ENCODE measurements at places on chromosomes 7 and 10.

DNA sequence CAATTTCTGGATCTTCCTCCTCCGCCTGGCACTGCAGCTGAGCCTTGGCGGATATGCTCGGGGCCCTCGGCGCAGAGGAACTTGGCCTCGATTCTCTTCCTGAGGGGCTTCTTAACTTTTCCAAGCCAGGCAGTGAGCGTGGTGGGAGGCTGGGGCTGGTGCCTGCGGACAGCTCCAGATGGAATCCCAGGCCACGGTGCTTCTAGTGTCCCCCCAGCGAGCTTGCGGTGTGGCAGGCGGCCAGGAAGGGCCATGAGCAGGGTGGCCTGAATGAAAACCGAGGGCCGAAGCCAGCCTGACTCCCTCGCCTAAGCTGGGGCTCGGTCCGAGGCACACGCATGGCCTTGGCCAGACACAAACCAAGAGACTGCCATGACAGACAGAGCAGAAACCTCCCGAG, 31.3 kb downstream of the RCC1L start:
- DNase-seq: no peak

- DNase-seq: no peak
These were observed 198.4 kb downstream of the DIP2C start for GRCh38 chr10:490891-491571.

DNA sequence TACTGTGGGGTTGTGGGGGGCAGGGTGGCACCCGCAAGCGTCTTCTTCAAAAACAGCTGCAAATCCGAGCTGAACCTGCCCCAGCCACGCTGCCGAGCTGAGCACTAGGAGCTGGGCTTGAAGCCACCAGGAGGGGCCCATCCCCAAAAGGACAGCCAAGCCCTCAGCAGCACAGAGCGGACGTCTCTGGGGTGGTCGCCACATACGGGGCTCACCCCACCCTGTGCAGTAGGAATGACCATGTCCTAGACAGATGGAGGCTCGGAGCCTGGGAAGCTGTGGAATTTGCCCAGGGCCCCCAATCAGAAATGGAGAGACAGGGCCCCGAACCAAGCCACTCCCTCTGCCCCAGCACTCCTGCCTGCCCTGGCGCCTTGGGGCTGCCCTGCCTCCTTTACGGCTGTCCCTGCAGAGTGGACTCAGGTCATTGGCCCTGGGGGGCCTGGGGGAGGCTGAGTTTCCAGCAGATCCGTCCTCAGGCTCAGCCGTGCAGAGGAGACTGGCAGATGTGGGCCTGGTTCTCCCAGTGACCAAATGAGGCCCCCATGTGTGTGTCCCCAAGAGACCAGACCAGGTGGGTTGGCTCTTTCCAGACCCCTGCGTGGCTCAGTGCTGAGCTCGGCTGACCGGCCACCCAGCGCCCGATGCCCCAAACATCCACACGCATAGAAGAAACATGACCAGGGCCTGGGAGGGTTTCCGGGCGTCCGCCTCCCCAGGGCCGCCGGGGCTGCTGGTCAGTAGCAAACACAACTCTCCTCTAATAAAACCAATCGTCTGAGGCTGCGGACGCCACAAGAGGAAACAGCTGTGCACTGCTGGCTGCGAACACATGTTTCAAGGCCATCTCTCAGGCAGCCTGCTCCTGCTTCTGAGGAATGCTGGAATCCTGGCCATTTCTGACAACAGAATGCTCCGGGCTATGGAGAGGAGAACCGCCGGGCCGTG, 54.9 kb downstream of the PDGFA start:
- no peak for DNase-seq

DNA sequence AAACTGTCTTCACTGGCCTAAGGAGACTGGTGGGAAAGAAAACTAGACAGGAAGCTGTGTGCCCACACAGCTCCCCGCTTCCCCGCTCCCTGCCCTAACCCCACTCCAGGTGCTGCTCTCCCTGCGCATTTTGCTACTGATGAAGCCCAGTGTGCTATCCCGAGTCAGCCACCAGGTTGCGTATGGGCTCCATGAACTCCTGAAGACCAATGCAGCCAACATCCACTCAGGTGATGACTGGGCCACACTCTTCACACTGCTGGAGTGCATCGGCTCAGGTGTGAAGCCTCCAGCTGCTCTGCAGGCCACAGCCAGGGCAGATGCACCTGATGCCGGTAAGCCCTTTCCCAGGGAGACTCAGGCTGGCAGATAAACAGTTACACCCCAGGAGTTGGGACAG, 20.3 kb upstream of the NFKB2 start:
- no peak for DNase-seq

GRCh38 chr7:107501593-107501992, 31.7 kb downstream of the GPR22 start:
- no peak for DNase-seq

GRCh38 chr10:11150879-11151415, 133.3 kb downstream of the CELF2 start:
- no peak for DNase-seq

DNA sequence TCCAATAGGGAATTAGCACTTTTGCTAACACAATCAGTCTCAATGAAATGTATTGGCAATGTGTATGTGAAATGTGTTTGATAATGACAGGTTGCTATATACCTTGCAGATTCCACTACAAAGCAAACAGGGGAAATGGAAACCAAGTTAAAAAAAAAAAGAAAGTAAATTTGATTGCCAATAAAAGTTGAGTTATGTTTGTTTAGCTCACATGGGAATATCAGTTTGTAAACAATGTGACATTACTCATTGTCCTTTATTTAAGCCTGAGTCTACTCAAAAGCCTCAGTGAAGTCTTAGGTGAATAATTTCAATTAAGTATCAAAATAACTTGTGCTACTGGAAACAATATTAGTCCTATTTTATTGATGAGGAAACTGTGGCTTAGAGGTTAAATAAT, 285.2 kb downstream of the CACNA2D1 start:
- no peak for DNase-seq

DNA sequence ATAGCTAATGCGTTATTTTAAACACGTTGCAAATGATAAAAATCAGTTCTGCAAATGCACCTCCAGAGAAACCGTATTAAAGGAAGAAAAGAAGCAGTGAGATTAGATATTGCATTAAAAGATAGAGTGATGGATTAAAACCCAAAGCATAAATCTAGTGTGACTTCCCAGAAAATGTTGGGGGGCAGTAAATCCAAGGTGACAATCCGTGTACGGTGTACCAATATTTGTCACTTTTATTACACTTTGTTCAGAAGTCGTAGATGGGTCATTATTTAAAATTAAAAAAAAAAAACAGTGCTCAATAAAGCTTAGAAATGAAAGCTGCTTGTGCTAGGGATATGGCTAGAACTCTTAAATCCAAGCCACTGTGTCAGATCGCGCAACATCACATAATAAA, 106.4 kb downstream of the TMEM130 start:
- DNase-seq: no peak

GRCh38 chr7:92242972-92243371, 2.7 kb downstream of the KRIT1 start:
- no peak for DNase-seq

- no peak for DNase-seq
These were observed 91.9 kb upstream of the PRKCQ start for GRCh38 chr10:6671976-6672375.

DNA sequence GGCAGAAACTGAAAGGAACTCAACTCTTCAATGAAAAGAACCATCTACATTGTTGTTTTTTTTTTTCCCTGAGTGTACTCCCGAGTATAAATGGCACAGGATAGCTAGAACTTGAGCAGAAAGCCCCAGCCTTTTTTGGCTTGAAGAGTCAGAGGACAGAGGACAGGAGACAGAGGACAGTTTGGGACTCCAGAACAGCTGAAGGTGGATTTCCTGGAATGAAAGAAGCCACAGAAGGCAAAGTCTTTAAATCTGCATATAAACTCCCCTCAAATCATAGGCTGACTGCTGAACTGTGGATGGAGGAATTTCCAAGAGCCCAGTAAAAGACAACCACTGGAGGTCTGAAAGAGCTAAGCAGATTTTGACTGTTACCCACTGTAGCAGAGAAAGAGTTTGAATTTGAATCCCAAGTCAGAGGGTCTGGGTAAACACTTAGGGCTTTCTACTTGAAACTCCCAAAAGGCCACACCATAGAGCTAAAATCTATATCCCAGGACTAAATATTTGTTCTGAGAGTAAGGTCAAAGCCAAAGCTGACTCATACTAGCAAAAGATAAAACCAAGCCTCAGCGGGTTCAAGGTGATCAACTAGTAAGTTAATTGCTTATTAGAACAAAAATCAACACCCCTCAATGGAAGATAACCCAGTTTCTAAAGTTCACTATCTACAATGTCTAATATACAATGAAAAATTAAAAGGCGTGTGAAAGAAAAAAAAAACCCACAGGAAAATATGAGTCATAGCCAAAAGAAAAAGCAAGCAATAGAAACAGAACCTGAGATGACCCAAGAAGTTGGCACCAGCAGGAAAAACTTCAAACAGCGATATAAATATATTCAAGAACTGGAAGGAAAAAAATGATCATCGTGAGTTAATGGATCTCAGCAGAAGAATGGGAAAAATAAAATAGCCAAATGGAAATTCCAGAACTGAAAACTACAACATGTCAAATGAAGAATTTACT, 1.8 kb upstream of the OPN1SW start:
- DNase-seq: no peak

DNA sequence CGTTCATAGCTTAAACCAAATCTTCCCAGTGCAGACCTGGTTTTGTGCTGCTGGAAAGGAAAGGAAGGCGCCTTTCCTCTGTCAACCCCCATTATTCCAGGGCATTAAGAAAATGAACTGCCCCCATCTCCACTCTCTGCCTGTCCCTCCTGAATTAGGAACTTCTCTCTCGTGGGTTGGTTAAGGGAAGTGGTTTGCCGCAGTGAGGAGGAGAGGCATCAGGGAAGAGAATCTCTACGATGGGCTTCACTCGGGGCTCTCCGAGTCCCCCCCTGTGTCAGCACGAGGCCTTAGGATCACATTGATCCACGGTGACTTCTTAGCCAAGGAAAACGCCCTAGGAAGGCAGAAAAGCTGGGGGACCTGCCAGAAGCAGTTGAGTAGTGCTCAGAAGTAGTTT, 53.9 kb upstream of the LYZL2 start:
- no peak for DNase-seq

GRCh38 chr7:97623333-97623732, 108.6 kb upstream of the TAC1 start:
- DNase-seq: no peak

DNA sequence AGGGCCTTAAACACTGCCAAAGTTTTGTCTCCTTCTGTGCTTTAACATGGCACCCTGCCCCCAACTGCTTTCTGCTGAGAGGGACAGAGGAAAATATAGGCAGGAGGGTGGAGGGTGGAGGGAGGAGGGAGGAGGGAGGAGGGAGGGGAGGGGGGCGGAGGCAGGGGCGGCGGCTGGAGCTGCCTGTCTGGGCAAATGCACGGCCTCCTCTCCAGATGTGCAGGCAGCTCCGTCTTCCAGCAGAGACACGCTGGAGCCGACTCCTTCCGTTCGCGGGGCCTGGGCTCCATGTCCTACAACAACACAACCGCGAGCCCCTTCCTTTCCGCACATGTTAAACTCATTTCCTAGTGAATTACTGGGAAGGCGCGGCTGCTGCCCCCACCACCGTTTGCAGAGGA, 14.2 kb downstream of the EBF3 start:
- no peak for DNase-seq

DNA sequence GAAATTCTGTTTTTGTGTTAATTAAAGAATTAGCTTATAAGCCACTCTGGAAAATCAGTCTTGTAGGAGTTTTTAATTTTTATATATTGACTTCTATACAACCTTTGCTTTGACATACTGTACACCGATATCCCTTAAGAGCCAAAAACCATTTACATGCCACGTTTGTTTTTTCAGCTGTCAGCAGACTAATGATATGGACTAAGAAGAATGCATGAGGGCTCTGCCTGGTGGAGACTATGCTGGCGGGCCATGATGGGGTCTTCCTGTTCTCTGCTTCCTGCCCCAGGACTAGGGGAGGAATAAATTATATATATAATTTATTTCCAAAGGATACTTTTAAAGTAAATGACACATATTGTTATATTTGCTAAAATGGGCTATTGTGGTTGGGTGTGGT, 96.3 kb downstream of the CDK14 start:
- no peak for DNase-seq

DNA sequence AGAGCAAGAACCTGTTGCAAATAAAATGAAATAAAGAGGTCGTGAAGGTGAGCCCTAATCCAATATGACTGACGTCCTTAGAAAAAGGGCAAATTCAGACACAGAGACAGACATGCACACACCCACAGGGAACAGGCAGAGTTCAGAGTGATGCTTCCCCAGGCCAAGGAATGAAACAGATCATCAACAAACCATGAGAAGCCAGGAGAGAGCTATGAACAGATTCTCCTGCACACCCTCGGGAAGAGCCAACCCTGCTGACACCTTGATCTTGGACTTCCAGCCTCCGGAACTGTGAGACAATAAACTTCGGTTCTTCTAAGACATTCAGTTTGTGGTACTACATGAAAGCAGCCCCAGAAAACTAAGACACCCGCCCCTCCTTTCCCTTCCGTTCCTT, 290.4 kb upstream of the KLF6 start:
- DNase-seq: no peak

GRCh38 chr10:79429751-79430150, 15.7 kb downstream of the ZCCHC24 start:
- DNase-seq: no peak

DNA sequence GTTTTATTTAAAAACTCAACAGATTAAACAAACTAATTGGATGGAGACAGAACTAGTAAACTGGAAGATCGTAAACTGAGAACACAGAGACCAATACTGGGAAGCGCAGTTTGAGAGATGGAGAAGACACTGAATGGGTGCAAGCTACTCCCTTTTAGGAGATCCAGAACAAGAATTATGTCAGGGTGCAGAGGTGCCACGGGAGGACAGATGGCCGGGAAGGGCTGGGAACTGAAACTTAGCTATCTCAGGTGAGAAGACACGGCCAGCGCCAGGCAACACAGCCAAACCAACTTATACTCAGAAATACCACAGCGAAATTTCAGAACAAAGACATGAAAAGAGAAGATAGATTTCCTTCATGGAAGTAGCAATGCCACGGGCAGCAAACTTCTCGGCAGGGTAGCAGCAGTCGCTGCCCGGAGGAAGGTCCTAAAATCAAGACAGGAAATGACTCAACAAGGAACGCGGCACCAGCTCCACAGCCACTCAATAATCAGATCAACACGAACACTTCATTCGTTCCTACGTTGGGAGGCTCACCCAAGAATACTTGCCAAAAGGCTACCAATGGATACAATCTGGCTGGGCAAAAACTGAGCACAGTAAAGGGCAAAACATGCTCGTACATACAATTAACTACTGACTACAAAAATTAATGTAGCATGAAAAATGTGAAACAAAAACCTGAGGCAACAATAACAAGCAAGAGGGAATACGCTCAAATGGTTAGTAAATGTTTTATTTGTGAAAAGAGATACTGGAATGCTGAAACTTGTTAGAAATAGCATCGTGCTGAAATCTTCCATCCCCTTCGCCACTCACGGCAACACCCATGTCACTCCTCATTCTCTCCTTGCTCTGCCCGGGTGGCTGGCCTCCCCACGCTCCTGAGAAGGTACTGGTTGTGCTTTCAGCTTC, 2.2 kb upstream of the LRRC27 start:
- no peak for DNase-seq

GRCh38 chr10:130456616-130457015, 320.4 kb downstream of the GLRX3 start:
- DNase-seq: no peak

Measured in NCI-H187 treated with DMSO at 0.1 percent for 48 hours (cell line).